ENCODE measurements at places on chromosomes 5 and 9.

GRCh38 chr5:68515514-68515913 is 300.0 kb downstream of the PIK3R1 start:
- DNase-seq = no peak

GRCh38 chr9:132943651-132944293 is 644 bp downstream of the TSC1 start:
- DNase-seq = no peak

- no peak for DNase-seq
These were observed 871.4 kb downstream of the MAT2B start for GRCh38 chr5:164376843-164377242.

DNA sequence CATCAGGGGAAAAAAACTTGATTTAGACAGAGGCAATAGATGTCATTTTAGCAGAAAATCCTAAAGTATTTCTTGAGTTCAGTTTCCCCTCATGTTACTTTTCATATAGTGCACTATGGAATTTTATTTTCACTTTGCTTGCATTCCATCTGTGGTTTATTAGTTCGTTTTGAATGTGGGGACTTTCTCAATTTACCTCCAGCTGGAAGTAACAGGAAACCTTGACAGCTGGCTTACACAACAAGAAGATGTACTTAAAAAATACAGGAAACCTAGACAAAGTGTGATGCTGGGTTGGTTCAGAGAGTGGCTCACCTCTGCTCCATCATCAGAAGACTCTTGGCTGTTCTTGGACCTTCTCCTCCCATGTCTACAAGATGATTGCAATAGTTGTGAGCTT is 567.0 kb downstream of the CETN3 start:
- no peak for DNase-seq

DNA sequence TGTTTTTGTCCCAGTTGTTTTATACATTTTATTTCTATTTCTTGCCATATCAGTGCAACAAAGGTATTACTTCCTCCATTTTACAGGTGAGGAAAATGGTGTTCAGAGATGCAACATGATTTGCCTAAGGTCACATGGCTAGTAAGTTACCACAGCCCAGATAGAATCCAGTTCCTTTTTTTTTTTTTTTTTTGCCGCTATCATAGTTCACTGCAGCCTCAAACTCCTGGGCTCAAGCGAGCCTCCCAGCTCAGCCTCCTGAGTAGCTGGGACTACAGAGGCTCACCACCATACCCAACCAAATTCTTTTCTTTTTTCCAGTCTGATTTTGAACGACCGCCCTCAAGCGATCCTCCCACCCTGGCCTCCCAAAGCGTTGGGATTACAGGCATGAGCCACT is 480 bp upstream of the CCDC69 start:
- no peak for DNase-seq

DNA sequence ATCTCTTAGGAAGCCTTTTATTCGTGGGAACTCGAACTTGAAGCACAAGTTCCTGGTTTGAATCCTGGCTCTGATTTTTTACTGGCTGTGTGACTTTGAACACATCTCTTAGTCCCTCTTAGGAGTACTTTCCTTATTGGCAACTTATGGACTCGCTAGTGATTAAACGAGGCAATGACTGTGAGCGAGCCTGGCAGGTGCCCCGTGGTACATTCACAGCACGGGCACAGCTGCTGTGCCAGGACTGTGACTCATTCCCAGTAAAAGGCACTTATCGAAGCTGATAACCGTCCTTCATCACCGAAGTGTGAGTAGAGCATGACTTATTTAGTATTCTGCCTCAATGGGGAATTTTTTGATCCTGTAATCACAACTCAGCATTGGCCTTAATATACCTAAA is 22.7 kb downstream of the CFAP90 start:
- DNase-seq = no peak

DNA sequence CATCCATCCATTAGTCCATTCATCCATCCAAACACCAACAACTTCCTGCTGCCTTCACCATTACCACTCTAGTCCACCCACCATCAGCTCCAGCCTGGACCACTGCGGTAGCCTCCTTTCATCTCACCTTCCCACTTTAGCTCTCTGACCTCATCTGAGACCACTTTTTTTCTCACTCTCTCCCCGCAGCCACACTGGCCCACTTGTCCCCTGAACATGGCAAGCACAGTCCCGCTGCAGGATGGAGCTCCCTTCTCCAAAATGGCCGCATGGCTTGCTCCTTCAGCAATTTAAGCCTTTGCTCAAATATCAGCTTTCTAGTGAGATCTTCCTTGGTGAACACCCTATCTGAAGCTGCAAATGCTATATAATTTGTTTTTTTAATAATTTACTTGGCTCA is 11.1 kb downstream of the CSF1R start:
- peak; percentile 11 for DNase-seq

DNA sequence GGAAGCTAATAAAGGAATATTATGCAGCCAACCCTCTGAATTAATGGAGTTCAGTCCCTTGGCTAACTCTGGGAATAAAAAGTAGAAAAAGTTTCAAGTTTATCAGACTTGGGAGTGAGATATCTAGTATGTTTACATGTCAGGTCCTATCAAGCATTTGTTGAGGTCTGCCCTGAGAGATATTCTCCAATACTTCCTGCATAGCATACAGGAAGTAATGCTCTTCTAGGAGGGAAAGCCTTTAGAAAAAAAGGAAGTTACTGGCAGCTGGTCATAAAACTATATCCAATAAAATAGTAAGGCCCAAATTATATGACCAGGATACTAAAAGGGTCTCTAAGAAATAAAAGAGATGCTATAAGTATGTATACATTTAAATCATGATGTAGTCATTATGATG is 594.1 kb upstream of the FTMT start:
- no peak for DNase-seq
